Chondrocyte (in vitro differentiated cells): ENCODE measurements at places on chromosomes 7 and 10. TPM values are rescaled to one million over a fixed set of nuclear protein-coding genes. Genes with fewer than 3 reads are reported as not detected.

GPNMB gene
- total RNA-seq, result 128 to 162 TPM (median 139 TPM) in 3 replicates

AGAP3 gene
- 77.8 to 116 TPM (median 91.4 TPM) in 3 replicates for total RNA-seq

HOXA2 gene
- total RNA-seq, result 8.3 to 10.2 TPM in 2 of 3 replicates, not detected in the other

PLEKHS1 gene
- not detected in 3 replicates for total RNA-seq

PHKG1 gene
- 0.15 to 0.62 TPM (median 0.24 TPM) in 3 replicates for total RNA-seq

HSPA12A gene
- total RNA-seq, result 5.8 to 9.7 TPM (median 6.9 TPM) in 3 replicates

OR2A1 gene
- total RNA-seq, result not detected in 3 replicates

CFAP43 gene
- total RNA-seq, result 0.15 to 0.17 TPM in 2 of 3 replicates, not detected in the other

FGFR2 gene
- 1.7 to 6.0 TPM (median 2.9 TPM) in 3 replicates for total RNA-seq

CTBP2 gene
- total RNA-seq, result 62.6 to 90.6 TPM (median 86.4 TPM) in 3 replicates

CAV1 gene
- total RNA-seq, result 230 to 297 TPM (median 296 TPM) in 3 replicates

PRKG1 gene
- 22.8 to 27.1 TPM (median 23.4 TPM) in 3 replicates for total RNA-seq

PDE6C gene
- total RNA-seq, result not detected in 3 replicates

SPDYE2 gene
- not detected in 3 replicates for total RNA-seq

CLCN1 gene
- not detected in 3 replicates for total RNA-seq

NPM3 gene
- 34.0 to 49.0 TPM (median 36.5 TPM) in 3 replicates for total RNA-seq

ATAD1 gene
- total RNA-seq, result 50.6 to 55.3 TPM (median 54.9 TPM) in 3 replicates

CFAP69 gene
- 0.55 to 1.2 TPM in 2 of 3 replicates, not detected in the other for total RNA-seq

CALHM3 gene
- not detected in 3 replicates for total RNA-seq

ATRNL1 gene
- total RNA-seq, result 65.1 to 99.7 TPM (median 66.0 TPM) in 3 replicates

NKX1-2 gene
- not detected in 3 replicates for total RNA-seq

SPACDR gene
- 0.42 to 0.87 TPM in 2 of 3 replicates, not detected in the other for total RNA-seq

TMEM273 gene
- not detected in 3 replicates for total RNA-seq

OR2A42 gene
- 0.12 to 0.31 TPM in 2 of 3 replicates, not detected in the other for total RNA-seq

PRSS37 gene
- total RNA-seq, result not detected in 3 replicates

DNAJB9 gene
- 22.0 to 29.2 TPM (median 29.0 TPM) in 3 replicates for total RNA-seq

ABCB4 gene
- 0.10 to 0.15 TPM in 2 of 3 replicates, not detected in the other for total RNA-seq

RBP4 gene
- total RNA-seq, result 10.7 to 30.1 TPM (median 29.3 TPM) in 3 replicates

SEPTIN14 gene
- not detected in 3 replicates for total RNA-seq

ELMO1 gene
- total RNA-seq, result 0.33 to 0.60 TPM (median 0.42 TPM) in 3 replicates

C7orf57 gene
- not detected in 3 replicates for total RNA-seq

SNX13 gene
- total RNA-seq, result 35.5 to 40.1 TPM (median 36.0 TPM) in 3 replicates

MRLN gene
- not detected in 3 replicates for total RNA-seq

KNDC1 gene
- 0.24 to 0.72 TPM (median 0.55 TPM) in 3 replicates for total RNA-seq

CCAR1 gene
- 46.2 to 57.6 TPM (median 54.8 TPM) in 3 replicates for total RNA-seq
